ENCODE measurements at places on chromosomes 2 and 18.

GRCh38 chr2:218721934-218722333 is 11.3 kb downstream of the TTLL4 start:
- DNase-seq: no peak

- no peak for DNase-seq
These were observed 374.8 kb downstream of the SLC4A3 start for GRCh38 chr2:220002251-220002650.

DNA sequence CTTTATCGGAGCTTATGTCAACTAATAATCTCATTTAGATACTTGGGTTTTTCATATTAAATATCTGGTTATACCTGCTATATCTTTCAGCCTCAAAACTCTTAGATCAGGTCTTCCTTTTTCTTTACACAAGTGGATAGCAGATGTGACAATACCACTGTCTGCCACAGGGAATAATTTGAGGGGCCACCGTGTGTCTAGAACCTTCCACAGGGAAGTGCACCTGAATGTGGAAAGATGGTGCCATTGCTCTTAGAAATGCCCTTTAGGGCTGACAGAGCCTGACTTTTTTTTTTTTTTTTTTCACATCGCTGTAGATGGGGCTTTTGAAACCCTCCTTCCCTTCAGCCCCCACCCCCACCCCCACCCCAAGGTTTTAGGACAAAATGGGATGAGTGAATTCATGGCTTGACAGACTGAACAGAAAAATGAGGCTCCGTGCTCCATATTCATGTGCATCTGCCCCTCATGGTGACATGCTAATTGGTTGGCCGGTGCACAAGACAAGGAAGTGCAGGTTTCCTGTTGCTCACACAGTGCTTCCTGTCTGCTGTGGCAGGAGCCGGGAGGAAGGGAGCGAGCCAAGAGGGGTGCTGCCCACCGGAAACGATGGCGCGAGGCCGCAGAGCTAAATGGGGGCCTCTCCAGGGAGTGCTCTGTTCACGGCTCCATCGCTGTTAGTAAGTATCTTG is 246.0 kb downstream of the LDLRAD4 start:
- DNase-seq: peak; percentile 54

- no peak for DNase-seq
These were observed 412.6 kb downstream of the PTH2R start for GRCh38 chr2:208819190-208819589.

DNA sequence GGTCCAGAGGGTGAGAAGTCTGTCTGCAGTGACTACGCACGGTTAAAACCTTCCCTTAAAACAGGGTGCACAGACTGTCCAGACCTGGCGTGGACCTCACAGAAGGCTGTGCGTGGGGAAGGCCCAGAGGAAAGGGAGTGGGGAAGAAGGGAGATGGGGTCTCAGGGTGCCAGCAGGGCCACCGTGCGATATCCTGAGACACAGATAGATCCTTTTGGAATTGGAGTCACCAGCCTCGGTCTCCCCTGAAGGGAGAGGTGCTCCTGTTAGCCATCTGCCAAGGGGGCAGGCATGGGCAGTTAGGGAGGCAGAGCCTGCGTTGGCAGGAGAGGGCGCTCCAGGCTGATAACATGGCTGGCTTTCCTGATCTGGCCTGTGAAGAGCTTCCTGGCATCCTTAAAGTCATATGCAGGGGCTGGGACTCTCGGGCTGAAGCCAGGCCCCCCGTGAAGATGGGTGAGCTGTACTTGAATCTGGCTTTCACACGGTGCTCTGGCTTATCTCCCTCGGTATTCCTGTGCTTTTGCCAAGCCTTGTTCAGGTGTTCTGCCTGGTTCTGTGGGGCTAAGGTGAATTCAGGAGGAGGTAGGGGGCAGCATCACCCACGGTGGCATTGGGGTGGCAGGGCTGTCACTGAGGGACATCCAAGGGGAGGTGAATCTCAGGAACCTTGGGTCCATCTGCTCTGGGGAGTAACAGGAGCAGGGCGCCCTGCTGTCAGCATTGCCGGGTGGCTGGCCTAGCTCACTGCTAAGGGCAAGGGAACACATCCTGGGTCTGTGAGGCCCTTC is 107.2 kb upstream of the SMAD2 start:
- DNase-seq: no peak

All from stimulated activated CD8-positive, alpha-beta memory T cell treated with anti-CD3 and anti-CD28 coated beads, Interleukin-4, amount 100 ng/mL, for 1 hour (primary cell).